ENCODE measurements at places on chromosomes 1 and 21.

DNA sequence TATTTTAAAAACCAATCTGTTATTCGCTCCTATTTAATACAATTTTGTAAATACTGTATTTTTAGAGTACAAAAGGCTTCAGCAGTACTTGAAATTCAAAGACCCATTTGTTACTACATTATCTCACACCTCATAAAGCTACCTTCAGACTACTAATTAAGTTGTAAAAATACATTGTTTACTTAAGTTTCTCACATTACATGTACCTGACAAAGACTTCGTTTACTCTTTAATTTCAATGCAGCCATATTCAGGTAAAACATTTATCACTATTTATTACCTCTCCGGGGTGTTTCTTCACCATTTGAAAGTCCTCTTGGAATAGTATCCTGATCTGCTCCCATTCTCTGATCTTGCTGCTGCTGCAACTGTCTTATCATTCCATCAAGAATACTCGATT lies 55.2 kb downstream of the BRWD1 start:
- no peak for DNase-seq

GRCh38 chr1:169148472-169149252 lies 42.2 kb downstream of the ATP1B1 start:
- DNase-seq: no peak

- no peak for DNase-seq
Observed at GRCh38 chr1:54499097-54499359, 49.0 kb upstream of the ACOT11 start.

GRCh38 chr1:185694081-185694480 lies 40.1 kb upstream of the HMCN1 start:
- DNase-seq: no peak

- DNase-seq: no peak
Observed at GRCh38 chr1:27394925-27395324, 2.5 kb downstream of the GPR3 start.
